COLO829 (cell line): ENCODE measurements at places on chromosomes 12 and 14.

DNA sequence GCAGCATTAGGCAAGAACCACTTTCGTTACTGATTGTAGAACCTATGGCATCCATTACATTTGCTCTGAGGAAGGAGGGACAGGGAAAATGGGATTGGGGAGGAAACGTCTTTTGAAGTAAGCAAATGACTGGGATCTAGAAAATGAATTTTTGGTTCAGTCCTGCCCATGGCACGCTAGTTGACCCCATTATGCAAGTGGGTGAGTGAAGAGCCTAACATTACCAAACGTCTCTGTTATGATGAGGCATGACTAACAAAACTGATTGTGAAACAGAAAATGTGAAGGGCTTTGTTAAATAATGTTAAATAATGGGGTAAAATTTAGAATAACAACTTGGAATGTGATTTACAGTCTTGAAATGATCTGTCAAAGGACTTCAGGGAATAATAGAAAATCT lies 38.9 kb downstream of the CPSF2 start:
- peak; percentile 55 for DNase-seq

DNA sequence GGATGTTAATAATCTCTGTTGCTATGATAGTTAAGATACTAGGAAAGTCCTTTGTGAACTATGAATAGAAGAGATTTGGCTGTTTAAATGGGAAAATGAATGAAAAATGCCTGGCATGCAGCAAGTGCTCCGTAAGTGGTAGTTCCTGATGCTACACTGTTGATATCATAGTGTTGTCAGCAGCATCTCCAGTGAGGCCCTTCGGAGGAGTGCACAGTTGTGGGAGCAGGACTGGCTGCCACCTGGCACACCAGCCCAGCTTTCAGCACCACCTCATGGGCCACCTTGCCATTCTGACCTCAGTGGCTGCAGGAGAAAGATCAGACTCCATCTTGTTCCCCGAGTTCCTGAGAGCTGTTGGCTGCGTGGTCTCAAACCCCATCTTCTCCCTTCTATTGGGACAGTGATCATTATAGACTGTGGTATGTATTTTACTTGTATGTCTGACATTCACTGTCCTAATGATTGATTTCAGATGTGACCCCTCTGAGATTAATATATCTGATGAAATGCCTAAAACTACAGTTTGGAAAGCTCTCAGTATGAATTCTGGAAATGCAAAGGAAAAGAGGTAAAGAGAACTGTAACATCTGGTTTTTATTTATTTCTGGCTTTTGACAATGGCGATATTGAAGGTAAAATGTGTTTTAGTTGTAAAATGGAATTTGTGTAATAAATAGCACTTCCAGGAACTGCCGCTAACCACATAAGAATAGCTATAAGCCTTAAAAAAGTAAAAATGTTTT lies 80.9 kb downstream of the SLC4A8 start:
- no peak for DNase-seq

- DNase-seq = no peak
Observed at GRCh38 chr14:61690039-61690438, 5.3 kb upstream of the HIF1A start.

- DNase-seq = no peak
Observed at GRCh38 chr12:89225808-89226411, 126.4 kb downstream of the DUSP6 start.

DNA sequence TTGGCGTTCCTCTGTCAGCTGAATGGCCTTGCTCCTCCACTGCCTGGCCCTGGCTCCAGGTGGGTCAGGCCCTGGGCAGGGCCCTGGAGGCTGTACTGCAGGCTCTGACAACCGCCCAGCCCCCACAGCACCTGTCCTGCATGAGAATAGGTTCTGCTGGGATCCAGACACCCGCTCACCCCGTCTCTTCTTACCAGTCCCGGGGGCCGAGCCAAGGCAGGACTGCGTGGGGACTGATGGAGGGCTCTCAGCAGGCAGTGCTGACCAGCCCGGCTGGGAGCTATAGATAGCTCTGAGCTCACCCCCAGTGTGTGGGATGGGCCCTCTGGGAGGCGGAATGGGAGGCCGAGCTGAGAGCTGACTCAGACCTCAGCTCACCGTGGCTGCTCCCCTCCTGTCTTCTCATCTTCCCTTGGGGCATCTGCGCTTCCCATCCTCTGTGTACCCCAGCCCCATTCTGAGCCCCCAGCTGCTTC lies 39.6 kb downstream of the TEAD4 start:
- DNase-seq = no peak

- DNase-seq = peak; percentile 64
Observed at GRCh38 chr12:55996201-55996714, 818 bp upstream of the SUOX start.

- DNase-seq = no peak
Observed at GRCh38 chr14:93316716-93317115, 16.1 kb downstream of the BTBD7 start.

DNA sequence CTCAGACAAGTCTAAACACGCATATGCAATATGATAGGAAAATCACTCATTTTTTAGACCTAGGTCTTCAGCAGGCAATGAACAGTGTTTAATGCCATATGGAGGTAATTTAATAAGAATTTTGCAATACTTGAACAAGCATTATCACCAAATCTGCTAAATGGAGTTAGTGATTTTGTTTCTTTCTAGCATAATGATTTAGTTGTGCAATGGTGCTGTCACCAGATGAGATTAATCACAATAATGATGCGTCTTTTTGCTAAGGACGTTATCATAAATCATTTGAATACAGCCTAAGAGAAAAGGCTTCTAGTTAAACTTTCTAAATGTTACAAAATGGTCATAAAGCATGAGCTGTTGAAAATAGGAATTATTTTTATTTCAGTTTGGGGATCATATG lies 170.0 kb upstream of the SLC16A7 start:
- DNase-seq = no peak
